ENCODE measurements at places on chromosomes 16 and 17. TPM values are rescaled to one million over a fixed set of nuclear protein-coding genes. Genes with fewer than 3 reads are reported as not detected.

DNA sequence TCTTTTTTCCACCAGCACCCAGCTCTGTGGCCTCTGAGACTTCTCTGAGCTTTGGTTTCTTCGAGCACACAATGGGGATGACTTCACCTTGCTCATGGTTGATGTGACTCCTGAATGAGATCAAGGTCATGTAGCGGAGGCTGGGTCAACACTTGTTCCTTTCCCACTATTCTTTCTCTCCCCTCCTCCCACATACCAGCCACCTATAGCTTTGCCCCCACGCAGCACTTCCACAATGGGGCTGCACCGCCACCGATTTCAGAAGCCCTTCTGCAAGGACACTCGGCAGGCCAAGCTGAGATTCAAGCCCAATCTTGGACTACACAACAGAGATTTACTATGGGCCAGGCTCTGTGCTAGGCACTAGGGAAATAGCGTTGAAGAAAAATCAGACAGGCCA lies 14.4 kb downstream of the TRIM25 start:
- no peak for DNase-seq

GRCh38 chr17:78168903-78169793 lies 767 bp downstream of the SYNGR2 start:
- DNase-seq, result peak; percentile 85

The CHP2 gene
- total RNA-seq, result 99.7 TPM

The NHLRC4 gene
- total RNA-seq, result 0.64 TPM

GRCh38 chr17:82623707-82624106 lies 24.5 kb downstream of the WDR45B start:
- DNase-seq, result no peak

DNA sequence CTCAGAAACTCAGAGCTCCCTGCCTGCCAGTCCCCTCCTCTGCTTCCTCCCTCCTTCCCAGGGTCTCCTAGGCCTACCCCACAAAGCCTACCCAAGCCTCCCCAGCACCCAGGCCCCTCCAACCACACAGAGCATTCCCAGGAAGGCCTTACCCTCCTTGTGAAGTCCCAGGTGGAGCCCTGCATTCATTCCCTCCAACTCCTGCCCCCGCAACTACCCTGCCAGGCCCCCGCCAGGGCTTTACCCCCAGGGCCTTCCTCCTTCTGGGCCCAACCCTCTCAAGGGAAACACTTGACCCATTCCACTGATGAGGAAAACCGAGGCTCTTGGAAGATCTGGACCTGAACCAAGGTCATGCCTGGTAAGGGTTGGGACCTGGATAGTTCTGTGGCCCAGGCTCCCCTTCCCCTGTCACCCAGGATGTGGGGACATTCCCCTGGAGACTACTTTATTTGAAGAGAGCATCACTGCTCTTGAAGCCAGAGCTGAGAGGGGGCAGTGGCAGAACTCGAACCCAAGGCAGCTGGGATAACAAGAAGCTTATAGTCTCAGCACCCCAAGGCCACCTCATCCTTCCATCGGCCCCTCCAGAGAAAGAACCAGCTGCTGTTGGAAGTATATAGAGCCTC lies 12.5 kb downstream of the PLLP start:
- no peak for DNase-seq

The CARD14 gene
- total RNA-seq, result 0.75 TPM

DNA sequence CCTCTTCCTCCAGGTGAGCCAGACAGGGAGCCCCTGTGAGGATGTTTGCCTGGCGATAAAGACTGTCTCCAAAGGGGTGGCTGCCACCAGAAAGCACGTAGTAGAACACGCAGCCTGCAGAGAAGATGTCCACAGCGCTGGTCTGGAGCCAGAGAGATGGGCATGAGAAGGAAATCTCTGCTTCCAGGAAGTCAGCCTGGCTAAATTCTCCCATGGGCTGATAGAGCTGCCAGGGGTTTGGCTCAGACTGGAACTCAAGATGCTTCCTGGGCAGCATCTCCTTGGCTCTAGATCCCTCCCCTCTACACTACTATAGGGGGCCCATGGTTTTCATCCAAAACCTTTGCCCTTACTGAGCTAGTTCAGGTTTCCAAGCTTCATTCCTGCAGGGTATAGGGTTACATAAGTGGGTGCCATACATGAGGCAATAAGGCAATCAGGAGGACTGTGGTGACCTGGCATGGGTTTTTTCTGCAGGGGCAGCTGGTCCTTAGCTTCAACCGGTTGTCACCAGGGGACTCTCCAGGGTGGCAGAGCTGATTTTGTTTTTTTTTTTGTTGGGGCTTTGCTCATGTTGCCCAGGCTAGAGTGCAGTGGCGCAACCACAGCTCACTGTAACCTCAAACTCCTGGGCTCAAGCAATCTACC lies 13.6 kb downstream of the PLK1 start:
- no peak for DNase-seq

The CCL4L2 gene
- total RNA-seq, result 4.0 TPM

The NUDT16L1 gene
- 62.7 TPM for total RNA-seq

- peak; percentile 91 for DNase-seq
Measured at GRCh38 chr17:45225964-45226530, 4.4 kb downstream of the FMNL1 start.

DNA sequence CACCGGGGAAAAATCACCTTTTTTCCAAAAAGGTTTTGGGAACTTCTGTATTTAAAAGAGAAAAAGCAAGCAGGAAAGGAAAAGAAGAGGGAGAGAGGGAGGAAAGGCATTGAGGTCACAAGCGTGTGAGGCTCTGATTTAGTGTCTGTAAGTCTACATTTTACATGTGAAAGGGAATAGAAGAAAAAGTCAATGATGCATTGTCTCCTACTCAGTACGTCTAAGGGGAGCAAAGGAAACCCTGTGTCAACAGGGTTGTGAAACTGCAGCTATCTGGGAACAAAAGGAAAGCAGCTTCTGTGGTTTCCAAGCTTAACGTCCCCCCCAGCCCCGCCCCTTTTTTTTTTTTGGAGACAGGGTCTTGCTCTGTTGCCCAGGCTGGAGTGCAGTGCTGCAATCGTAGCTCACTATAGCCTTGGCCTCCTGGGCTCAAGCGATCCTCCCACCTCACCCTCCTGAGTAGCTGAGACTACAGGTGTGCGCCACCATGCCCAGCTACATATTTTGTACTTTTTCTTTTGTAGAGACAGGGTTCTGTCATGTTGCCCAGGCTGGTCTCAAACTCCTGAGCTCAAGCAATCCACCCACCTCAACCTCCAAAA lies 1.8 kb upstream of the CDC42EP4 start:
- no peak for DNase-seq

GRCh38 chr17:35018814-35019213 lies 38.5 kb downstream of the LIG3 start:
- no peak for DNase-seq

- no peak for DNase-seq
Measured at GRCh38 chr16:21262779-21263639, 15.1 kb downstream of the CRYM start.

DNA sequence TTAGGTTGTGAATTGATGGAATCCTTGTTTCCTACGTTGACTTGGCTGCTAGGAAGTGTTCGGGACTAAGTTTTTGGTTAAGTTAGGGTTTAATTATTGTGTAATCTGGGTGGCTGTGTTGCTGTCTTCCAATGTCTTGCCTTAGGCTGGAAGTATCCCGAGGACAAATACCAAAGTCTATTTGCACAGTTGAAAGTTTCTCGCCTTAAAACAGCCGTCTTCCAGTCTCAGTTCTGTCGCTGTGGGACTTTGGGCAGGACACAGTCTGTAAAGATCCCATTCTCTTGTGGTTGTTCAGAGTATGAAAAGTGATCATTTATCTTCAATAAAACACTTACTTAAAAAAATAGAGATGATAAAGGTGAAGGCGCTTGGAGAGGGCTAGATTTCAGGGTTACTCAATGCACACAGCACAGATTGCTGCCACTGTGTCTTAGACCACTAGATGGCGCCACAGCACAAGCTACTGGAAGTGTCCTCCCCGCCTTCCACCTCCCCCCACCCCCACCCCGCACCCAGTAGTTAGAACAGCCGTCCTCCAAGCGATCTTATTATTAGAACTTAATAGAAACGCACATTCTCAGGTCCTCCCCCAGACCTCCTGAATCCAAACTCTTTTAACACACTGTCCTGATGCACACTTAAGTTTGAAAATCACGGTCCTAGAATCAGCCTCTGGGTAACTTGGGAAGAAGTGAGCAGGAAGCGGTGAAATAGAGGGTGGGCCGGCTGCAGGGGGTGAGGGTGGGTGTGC lies 45.8 kb downstream of the AKAP1 start:
- peak; percentile 86 for DNase-seq

GRCh38 chr17:50311112-50311460 lies 34.8 kb upstream of the XYLT2 start:
- DNase-seq, result no peak

The TADA2A gene
- total RNA-seq, result 8.4 TPM

- no peak for DNase-seq
Measured at GRCh38 chr17:80839970-80840369, 151.7 kb upstream of the CHMP6 start.

DNA sequence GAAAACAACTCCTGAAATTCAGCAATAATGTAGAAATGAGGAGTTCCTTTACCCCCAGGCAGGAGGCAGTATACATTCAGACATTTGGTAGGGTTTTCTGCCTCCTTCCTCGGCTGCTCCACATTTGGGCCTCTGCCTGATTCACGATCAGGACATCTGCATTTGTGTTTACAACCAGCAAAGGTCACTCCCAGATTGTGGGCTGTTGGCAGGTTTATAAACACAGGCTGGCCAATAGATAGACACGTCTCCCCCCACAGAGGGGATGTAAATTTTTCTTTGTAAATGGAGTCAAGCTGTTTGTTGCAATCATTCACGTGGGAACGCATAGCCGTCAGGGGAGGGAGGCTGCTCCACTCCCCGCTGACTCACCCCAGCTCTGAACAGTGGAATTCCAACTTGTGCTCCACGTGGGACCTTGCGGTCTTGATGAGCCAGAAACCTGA lies 252.1 kb upstream of the N4BP1 start:
- DNase-seq, result peak; percentile 8

The CCL14 gene
- total RNA-seq, result 19.5 TPM

GRCh38 chr17:6830383-6830986 lies 1.0 kb downstream of the TEKT1 start:
- no peak for DNase-seq

GRCh38 chr17:58284613-58285421 lies 4.1 kb upstream of the MPO start:
- DNase-seq, result no peak

- peak; percentile 83 for DNase-seq
Measured at GRCh38 chr17:29574732-29575510, 6.4 kb downstream of the TP53I13 start.

The ITGA2B gene
- total RNA-seq, result 0.14 TPM

DNA sequence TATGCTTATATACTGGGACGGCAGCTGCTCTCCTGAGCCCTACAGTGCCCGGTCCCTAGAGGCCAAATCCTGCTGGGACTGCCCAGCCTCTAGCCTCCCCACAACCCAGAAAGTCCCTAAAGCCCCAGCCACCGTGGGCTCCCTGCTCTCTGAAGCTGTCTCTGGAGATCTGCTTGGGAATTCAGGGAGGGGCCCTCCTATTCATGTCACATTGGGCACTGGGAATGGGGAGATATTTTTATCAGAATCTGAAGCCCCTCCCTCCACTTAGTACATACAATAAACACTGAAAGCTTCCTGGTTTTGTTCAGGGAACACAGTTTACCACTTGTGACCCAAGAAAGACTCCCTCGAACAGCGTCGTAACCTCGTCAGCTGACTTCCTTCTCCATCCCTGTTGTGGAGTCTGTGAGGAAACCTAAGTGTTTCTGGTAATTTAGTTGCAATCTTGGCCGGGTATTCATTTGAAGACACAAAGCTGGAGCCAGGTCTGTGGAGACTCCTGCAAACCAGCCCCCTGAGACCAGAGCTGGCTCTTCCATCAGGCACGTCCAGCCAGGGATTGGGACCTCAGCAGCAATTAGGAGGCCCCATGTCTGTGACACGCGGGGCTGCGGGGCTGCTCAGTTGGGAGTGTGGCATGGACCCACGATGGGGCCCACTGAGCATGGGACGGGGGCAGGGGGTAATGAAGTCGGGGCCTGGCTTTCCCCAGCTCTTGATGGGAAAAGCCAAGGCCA lies 38.5 kb downstream of the PGS1 start:
- peak; percentile 42 for DNase-seq

DNA sequence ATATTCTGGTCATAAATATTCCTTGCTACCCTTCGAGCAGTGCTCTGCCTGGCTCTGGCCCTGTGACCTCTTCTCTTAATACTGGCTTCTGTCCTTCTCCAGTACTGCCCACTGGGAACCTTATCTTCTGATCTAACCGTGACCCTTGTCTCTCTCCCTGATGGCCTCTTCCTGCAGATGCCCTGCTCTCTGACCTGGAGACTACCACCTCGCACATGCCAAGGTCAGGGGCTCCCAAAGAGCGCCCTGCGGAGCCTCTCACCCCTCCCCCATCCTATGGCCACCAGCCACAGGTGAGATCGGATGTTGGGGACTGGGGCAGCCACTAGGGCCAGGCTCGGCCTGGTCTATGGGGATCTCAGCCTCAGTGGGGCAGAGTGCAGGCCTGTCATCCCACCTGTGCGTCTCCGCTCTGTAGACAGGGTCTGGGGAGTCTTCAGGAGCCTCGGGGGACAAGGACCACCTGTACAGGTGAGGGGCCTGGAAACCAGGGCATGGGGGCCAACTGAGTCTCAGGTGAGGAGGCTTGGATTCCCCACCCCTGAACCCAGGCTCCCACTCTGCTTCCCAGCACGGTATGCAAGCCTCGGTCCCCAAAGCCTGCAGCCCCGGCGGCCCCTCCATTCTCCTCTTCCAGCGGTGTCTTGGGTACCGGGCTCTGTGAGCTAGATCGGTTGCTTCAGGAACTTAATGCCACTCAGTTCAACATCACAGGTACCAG lies 1.5 kb downstream of the TGFB1I1 start:
- DNase-seq, result no peak

GRCh38 chr17:64788286-64789060 lies 126.4 kb upstream of the SMURF2 start:
- no peak for DNase-seq

DNA sequence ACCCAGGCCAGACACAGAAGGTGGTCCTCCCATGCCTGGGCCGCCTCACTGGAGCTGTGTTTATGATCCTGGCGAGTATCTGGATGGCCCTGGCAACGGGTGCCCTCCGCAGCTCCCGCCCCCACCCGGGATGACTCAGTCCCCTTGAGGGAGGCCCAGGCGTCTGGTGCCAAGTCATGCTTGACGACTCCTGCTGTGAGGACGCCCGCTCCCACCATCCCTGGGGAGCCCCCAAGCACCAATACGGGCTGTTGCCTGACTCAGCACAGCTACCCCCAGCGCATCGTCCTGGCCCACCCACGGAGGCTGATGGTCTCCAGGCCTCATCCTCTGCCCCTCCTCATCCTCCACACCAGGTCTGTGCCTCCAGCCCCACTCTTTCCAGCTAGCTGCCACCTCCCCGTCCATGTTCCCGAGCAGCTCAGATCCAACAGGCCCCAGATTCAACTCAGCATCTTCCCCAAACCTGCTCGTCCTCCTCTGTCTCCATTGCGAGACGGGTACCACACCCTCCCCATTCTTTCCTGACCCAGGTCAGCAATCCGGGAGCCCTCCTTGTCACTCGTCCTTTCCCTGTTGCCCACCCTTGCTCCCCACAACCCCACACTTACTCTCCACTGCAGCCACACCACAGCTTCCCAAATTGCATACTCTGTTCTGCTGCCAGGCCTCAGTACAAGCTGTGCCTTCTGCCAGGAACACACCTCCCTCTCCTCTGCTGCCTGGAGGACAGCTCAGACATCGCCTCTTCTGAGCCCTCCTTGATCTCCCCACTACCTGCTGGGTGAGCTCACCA lies 2.6 kb downstream of the CAMKK1 start:
- peak; percentile 69 for DNase-seq

The DNAAF8 gene
- not detected for total RNA-seq

GRCh38 chr17:80647746-80648145 lies 103.1 kb downstream of the RPTOR start:
- DNase-seq, result no peak

The HID1 gene
- 38.0 TPM for total RNA-seq
